H1 (cell line): ENCODE measurements at places on chromosomes 3 and 15.

- no peak for DNase-seq
Measured at GRCh38 chr3:32583708-32584107, 13.1 kb upstream of the DYNC1LI1 start.

GRCh38 chr15:63384906-63385305, 3.3 kb upstream of the CA12 start:
- no peak for DNase-seq

DNA sequence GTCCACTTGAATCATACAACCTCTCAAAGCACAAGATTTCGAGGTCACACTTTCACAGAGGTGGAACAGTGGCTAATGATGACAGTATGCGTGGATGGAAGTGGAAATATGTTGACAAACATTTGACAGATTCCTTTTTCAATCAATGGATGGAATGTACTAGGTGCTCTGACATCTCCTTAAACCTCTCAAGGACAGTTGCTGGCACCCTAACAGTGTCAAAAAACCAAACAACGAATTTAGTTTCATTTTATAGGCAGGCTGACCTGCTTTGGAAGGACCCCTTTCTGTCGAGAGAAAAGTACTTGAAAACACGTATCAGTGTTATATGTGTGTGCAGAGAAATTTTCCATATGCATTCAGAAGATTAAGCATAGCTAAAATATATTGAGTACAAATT, 779.8 kb upstream of the LMCD1 start:
- no peak for DNase-seq

DNA sequence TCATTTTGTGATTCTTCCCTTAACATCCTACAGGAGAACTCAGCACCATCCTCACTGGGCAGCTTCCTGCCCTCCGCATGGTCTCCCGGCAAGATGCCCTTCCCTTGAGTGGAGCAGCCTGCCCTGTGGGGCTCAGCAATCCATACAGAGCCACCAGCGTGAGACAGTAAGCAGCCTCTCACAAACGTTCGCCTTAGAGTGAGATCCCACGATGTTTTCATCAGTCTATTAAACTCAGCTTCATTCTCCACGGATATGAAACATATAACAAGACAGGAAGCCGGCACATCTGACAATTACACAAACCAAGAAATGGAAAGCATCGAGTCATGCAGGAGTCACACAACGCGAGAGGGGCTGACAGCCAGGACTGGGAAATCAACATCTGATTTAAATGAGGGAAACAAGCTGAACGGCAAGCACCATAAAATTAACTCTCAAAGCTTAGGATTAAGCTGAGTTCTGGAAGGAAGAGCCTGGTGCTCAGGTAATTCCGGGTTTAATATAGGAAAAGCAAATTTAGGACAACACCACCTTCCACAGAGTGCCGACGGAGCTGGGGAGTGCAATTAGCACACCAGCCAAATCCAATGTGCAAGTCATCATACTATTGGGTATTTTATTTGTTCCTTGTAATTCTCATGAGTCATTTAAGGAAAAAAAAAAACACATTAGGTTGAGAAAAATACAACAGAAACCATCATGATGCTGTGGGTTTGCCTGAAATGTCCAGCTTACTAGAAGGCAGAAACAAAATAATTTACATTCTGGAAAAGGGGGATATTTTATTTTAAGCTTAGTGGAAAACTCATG, 272.0 kb downstream of the OCA2 start:
- no peak for DNase-seq

- DNase-seq: no peak
Measured at GRCh38 chr3:105731686-105732085, 137.1 kb downstream of the CBLB start.

DNA sequence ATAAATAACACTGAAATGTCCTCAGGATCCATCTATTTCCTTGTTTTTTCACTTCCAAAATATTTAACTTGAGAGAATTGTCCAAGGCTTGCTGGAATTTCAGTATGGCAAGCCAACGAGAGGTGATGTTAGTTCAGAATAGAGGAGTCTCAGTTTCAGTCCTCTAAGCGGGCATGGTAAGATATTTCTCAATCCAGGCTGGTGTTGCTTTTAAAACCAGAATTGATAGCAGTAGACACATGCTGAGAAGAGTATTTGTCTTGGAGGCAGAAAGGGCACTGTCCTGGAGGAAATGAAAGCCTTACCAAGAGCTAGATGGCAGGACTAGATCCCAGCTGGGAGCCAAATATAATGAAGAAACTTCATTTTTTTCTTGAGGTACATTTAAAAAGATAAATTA, 23.1 kb downstream of the PHLDB2 start:
- DNase-seq: no peak
